H9 (cell line): ENCODE measurements at places on chromosomes 7 and 10.

DNA sequence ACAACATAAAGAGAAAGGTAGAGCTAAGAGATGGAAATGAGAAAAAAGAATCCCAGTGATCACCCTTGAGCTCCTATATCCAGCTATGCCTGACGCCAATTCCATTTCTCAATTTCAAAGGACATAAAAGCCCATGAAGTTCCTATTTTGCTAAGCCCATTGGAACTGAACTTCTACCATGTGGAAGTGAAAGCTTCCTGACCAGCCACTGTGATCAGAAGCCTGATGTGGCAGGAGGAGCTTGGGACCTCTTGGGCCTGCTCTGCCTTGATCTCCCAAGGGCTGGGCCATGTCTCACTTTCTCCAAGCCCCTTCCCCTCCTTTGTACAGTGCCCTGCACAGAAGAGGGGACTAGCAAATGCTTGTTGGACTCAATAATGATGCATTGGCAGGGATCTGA is 52.7 kb downstream of the PRLHR start:
- no peak for DNase-seq

- peak; percentile 85 for DNase-seq
Measured at GRCh38 chr10:73931767-73932619, 21.1 kb downstream of the PLAU start.

GRCh38 chr7:139767561-139767982 is 10.2 kb downstream of the HIPK2 start:
- DNase-seq, result no peak

GRCh38 chr7:94314413-94315410 is 80.0 kb upstream of the COL1A2 start:
- DNase-seq, result no peak

DNA sequence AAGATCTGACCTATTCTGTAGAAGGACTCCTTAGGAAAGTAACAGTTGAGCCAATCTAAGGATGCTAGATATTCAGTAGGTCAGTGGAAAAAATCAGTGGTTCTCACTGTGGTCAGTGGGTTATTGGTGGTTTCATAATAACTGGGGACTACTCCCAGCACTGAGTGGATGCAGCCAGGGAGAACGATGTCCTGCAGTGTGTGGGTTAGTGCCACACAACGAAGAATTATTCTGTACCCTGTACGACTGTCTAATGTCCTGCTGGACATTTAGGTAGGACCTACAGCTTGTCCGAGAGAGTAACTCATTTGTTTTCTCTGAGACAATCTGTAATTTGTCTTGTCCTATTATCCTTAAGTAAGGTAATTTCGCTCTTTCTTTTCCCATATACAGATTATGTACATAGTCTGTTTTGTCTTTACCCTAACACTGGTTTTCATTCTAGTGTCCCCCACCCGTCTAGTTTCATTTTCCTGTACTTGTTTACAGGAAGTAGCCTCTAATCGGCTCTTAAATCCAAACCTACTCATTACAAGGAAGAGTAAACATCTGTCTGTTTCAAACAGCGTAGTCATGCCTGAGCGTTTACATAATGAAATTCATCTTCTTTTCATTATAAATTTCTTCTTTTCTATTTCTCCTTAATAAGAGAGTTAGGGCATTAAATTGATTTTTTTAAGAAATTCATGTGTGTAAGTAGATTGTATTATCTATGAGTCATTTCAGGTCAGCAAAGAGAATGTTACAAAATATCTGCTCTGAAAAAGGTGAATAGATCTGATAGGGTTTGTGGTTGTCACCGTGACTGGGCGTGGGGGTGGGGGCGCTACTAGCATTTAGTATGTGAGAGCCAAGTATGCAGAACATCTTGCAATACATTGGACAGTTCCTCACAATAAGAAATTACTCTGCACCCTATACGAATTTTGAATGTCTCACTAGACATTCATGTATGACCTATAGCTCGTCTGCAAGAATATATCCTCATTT is 8.3 kb upstream of the ZC3HAV1L start:
- DNase-seq, result no peak

DNA sequence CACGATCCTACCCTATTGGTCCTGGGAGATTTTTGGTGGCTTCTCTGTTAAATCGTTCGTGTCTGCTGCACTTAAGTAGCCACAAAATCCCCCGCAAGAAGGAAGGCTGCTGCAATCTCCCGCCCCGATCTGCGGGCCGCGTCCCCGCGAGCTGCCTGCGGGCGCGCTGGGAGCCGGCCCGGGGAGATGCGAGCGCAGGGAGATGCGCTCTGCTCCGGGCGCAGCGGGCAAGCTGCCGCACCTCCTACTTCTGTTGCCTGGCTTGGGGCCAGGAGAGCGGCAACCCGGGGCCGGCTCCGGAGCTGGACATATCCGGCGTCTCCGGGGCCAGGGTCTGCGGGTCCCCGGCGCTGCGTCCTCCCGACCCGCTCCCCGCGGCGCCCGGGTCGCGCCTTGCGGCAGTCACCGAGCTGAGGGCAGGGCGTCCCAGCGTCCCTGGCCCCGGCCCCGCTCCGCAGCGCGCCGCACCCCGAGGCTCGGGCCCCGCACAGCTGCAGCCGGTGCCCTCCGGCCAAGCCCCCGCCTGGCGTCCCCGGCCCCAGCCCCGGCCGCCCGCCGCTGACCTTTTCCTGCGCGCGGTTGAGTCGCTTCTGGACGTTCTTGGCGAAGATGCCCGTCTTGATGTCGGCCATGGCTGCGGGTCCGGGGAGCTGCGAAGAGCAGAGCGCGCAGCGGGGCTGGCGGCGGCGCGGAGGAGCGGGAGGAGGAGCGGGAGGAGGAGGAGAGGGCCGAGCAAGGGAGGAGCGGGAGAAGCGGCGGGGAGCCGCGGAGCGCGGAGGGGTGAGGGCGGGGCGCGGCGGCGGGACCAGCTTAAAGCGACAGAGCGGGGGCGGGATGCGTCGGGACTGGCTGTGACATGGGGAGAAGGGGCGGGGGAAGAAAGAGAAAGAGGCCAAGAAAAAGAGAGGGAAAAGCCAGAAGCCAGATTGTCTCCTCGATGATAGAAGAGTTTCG is at the start of gene AMPH:
Gene AMPH (minus strand): TSS at position 654 of the 954 bp plus-strand sequence. CDS start 22 bp downstream, at position 632.
- peak; percentile 92 for DNase-seq
